ENCODE measurements at places on chromosomes 13 and 19.

- no peak for DNase-seq
These were observed 3.5 kb downstream of the JSRP1 start for GRCh38 chr19:2252797-2253105.

- DNase-seq, result peak; percentile 52
These were observed 8.9 kb downstream of the OCEL1 start for GRCh38 chr19:17234911-17235299.

- DNase-seq, result no peak
These were observed 8.0 kb downstream of the PTH2 start for GRCh38 chr19:49415102-49415809.

GRCh38 chr19:49772850-49773432 is 6.1 kb downstream of the AP2A1 start:
- DNase-seq, result no peak
